Esophagus squamous epithelium (tissue), 5 donors: ENCODE measurements at places on chromosomes 7 and 10.

DNA sequence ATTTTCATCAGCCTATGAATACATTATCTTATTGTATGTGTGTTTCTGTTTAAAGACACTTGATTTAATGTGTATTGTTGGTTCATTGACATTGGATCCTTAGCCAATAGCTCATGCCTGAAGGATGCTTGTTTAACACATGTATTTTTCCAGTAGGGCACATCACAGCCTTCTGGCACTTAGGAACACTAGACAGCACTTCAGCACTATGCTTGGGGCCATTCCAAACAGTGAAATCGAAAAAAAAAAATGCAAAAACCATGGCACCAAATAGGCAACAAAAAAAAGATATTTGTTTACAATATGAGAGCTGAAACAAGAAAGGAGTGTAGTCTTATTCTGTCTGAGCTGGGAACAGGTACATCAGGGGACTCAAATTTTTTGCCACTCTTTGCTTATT lies 262.8 kb downstream of the SLC25A13 start:
- no peak for DNase-seq

DNA sequence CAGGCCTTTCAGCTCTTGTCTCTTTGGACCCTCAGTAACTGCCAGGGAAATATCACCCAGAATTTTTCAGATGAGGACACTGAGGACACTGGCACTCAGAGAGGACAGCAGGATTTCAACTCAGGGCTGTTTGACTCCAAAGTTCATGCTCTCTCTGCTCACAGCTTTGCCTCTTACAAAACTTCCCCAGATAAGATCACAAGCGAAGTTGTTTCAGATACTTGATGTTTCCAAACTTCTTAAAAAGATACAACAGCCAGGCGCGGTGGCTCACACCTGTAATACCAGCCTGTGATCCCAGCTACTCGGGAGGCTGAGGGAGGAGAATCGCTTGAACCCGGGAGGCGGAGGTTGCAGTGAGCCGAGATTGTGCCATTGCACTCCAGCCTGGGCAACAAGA lies 32.4 kb upstream of the ZRANB1 start:
- no peak for DNase-seq

DNA sequence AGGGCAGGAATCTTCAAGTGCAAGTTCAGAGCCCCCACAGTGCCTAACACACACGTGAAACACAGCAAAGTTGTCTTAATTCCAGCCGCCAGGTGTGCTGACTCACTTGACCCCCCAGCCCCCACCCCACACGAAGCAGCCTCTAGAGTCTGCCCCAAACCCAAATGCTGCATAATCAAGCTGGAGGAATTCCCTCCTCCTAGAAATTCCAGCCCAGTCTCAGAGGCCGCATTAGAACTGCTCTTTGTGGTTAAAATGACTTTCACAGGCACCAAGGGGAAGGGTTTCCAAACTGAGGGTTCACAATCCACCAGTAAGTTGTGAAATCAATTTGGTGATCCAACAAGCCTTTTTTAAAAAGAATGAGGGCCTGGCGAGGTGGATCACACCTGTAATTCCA lies 67.0 kb upstream of the PLXNA4 start:
- DNase-seq, result no peak

DNA sequence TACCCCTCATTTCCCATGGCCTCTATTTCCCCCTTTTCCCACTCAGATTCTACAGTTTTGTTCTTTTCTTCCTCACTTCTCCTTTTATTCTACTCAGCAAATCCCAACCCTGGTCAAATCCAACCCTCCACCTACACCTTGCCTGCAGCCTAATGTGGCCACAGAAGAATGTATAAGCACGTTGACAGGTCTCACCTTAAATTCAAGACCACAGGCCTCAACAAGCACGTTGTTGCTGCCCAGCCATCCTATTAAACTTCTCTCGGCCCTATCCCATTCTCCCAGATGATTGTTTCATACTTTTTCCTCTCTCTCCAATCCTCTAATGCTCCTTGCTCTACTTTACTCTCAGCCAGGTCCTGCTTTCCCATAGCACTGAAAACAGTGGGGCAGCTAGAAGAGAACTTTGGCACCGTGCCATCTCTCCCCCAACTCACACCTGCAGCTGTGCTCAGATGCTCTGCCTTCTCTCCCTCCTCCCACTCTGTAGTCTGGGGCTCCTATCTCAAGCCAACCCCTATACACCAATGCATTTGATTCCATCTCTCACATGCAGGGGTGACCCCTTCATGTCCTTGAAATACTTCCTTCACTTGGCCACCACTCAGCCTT lies 6.8 kb upstream of the EIF3A start:
- DNase-seq, result no peak

DNA sequence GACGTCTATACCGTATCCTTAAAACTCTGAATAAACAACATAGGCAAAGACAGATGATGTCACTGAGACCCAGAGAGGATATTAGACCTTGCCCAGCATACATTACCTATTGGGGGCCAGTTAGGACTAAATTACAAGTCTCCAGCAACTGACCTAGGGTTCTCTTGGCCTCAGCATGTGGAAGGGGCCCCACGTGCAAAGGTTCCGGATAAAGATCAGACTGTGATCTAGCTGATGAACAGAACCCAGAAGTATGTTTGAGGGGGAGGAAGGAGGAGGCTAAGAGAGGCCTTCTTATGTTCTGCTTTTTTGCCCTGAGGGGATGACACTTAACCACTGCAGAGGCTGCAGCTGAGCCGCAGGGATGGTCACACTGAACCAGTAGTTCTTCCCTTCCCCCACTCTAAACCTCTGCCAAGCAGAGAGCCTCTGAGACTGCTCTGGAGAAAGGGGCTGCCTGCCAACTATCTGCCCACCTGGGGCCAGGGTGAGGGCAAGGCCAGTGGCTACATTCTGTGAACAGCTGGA lies 24.0 kb upstream of the KMT2C start:
- DNase-seq, result no peak

GRCh38 chr10:102802920-102803534 lies 34.2 kb downstream of the CYP17A1 start:
- DNase-seq, result no peak

GRCh38 chr7:3909128-3909527 lies 608.1 kb downstream of the SDK1 start:
- no peak for DNase-seq

DNA sequence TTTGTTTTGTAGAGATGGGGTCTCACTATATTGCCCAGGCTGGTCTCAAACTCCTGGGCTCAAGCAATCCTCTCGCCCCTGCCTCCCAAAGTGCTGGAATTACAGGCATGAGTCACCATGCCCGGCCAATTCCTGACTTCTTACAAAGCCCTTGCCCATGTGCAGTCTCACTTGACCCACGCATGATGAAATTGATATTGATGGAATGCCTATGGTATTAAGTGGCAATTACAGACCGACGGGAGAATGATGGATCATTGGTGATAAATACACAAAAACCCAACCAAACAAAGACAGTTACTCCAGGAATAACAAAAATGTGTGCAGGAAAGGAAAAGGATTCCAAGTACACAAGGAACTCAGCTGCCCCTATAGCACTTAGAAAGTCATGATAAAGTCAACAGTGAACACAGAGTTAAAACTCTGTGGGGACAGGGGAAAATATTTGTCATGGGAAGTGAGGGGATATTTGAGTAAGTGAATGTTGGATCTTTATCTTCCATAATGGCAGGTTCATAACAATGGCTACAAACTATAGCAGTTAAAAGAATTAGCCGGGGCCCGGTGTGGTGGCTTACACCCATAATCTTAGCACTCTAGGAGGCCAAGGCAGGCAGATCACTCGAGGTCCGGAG lies 21.6 kb downstream of the HIP1 start:
- no peak for DNase-seq

DNA sequence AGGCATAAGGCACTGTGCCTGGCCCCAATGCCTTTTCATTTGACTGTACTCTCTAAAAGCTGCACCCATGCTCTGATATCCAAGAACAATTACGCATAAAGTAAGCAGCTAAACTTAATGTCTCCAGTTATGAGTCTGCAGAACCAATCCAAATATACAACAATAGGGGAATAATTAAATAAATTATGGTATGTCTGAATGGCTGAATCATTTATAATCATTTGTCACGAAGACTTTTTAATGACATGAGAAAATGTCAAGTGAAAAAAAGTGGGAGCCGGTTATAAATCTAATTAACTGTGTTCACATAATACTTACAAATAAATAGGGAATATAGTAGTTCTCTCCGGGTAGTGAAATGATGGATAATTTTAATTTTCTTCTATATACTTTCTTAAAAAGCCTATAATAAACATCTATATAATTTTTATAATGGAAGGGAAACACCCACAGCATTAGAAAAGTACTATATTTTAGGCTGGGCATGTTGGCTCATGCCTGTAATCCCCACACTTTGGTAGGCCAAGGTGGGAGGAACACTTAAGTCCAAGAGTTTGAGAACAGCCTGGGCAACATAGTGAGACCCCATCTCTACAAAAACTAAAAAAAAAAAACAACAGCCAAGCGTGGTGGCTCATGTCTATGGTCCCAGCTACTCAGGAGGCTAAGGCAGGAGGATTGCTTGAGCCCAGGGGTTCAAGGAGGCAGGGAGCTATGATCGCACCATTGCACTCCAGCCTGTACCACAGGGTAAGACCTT lies 14.2 kb downstream of the SLC37A3 start:
- DNase-seq, result no peak

DNA sequence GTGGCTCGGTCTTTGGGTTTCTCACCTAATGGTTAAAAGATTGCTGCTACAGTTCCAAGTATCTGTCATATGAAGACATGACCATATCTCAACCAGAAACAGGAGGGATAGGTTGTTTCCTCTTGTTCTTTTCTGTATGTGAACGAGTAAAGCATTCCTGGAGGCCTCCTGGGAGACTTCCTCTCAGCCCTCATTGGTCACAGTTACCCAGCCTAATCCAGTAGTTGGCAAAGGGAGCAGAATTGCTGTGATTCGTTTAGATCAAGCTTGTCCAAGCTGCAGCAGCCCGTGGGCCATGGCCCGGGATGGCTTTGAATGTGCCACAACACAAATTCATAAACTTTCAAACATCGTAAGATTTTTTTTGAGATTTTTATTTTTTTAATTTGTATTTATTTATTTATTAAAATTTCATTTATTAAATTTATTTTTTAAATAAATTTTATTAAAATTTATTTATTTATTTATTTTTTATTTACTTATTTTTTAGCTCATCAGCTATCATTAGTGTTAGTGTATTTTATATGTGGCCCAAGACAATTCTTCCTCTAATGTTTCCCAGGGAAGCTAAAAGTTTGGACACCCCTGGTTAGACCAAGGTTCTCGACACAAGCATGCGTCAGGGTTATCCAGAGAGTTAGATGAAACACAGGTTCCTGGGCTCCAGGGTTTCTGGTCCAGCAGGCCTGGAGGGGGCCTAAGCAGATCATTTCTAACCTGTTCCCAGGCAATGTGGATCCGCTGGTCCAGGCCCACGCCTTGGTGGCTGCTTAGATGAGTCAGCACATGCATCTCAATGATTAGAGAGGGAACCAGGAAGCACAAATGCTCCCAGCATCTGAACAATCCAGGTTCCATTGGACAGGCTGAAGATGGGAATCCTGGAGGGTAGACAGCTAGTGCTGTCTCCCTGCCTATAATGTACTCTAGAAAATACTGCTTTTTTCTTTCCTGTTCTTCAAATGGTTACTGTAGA lies 25.6 kb downstream of the CDC123 start:
- DNase-seq, result no peak

DNA sequence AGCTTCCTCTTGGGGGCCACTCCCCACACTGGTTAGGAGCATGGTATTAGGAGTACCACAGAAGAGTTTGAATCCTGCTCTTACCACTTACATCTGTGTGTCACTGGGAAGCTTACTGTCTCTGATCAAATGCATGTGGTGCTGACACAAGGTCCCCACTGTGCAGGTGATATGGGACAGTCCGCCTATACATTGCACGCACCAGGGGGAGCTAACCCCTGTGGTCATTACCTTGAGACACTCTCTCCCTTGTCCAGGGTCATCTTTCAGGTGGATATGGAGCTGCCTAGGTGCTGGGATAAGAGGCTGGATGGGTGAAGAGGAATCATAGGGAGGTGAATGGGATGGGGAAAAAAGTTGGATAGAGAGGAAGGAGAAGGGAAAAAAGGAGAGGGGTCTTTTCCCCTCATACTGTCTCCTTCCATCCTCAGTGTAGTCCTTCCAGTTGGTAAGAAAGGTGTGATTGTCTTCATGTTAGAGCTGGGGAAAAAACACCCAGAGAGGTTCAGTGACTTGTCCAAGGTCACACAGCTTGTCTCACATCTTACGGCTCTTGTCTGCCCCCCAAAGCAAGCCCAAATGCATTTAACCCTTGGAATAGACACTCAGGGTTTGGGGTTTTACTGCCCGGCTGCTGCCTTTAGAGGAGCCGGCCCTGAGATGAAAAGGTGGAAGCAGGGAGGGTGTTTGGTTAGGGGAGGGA lies 125.9 kb downstream of the CDH23 start:
- no peak for DNase-seq

GRCh38 chr10:126508535-126509040 lies 120.3 kb upstream of the ADAM12 start:
- no peak for DNase-seq

DNA sequence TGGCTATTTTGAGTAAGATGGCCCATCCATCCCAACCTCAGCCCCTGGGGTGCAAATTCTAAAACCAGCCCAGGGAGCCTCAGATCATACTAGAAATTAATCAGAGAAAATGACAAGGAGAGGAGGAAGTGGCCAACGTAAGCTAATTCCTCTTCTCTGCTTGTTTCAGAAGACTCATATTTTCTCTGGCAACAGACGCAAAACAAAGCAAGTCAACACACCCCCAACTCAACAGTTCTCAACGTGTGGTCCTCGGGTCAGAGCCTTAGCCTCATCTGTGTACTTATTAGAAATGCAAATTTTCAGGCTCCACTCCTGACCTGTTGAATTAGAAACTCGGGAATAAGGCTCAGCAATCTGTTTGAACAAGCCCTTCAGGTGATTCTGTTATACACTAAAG lies 413.9 kb upstream of the AUTS2 start:
- DNase-seq, result no peak

GRCh38 chr7:28587211-28587610 lies 174.9 kb downstream of the CREB5 start:
- no peak for DNase-seq

DNA sequence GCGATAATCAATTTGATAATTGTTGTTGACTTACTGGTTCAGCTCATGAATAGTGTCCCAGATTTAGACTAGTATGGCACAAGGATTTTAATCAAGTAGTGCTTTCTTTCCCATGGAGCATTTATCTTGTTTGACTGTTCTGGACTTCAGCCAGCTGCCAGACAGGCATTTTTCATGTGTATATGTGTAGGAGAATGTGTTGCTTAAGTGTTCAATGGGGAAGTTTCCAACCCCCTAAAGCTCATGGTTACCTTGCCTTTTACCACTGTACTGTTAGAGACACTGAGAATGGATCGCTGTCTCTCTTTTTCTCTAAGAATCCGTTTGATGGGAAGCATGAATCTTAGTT lies 103.9 kb downstream of the LRRC4 start:
- DNase-seq, result no peak

GRCh38 chr10:6396226-6396625 lies 183.8 kb downstream of the PRKCQ start:
- no peak for DNase-seq

DNA sequence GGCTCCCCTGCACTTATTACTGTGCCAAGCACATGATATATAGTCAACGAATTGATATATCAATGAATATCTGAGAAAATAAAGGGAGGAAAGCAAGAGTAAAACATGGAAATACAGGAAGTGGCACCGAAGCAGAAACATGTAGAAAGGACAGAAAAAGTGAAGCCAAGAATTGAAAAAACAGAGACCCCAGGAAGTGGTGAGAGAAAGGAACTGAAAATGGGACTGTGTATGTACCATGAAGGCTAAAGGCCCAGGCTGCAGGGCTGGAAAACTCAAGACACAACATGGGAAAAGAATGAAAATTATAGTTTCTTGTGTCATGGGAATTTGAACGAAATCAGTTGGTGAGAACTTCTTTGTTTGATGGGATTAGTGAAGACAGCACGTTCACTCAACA lies 60.6 kb downstream of the MAP3K8 start:
- DNase-seq, result no peak
